ENCODE measurements at places on chromosomes 2 and 18.

DNA sequence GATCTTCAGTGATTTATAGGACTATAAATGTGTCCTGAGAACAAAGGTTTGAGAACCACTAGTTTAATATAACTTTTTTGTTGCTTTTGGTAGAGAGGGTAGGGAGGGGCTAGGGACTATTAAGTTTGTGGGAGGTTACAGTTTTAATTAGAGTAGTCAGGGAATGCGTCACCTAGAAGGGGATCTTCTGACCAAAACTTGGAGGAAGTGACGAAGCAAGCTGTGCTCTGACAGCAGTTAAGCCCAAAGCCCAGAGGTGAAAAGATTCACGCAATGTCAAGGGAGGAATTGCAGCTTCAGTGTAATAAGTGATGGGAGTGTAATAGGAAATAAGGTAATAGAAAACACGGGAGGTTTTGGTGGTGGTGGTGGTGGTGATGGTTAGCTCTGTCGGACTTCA lies 8.1 kb downstream of the TDRD15 start:
- no peak for DNase-seq

- DNase-seq, result no peak
Observed at GRCh38 chr2:9097239-9097638, 93.8 kb upstream of the MBOAT2 start.

DNA sequence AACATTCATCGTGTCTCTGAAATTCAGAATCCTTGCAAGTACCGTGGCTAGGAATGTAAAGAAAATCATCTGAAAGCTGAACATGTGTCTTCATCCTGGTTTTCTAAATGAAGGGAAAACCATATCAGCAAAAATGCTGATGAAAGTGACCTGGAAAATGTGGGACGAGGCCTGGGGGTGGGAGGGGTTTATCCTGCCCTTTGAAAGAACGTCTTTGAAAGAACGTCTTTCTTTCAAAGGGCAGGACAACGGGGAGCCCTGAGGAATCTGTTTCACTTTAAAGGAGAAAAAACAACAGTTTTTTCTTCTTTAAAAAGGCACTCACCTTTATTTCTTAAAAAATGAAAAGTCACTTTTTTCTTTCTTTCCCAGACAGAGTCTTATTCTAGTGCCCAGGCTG lies 185.2 kb downstream of the ALPK2 start:
- DNase-seq, result no peak

GRCh38 chr2:112474844-112475486 lies 7.0 kb upstream of the TTL start:
- DNase-seq, result no peak

GRCh38 chr2:210667711-210668110 lies 111.3 kb downstream of the CPS1 start:
- no peak for DNase-seq

DNA sequence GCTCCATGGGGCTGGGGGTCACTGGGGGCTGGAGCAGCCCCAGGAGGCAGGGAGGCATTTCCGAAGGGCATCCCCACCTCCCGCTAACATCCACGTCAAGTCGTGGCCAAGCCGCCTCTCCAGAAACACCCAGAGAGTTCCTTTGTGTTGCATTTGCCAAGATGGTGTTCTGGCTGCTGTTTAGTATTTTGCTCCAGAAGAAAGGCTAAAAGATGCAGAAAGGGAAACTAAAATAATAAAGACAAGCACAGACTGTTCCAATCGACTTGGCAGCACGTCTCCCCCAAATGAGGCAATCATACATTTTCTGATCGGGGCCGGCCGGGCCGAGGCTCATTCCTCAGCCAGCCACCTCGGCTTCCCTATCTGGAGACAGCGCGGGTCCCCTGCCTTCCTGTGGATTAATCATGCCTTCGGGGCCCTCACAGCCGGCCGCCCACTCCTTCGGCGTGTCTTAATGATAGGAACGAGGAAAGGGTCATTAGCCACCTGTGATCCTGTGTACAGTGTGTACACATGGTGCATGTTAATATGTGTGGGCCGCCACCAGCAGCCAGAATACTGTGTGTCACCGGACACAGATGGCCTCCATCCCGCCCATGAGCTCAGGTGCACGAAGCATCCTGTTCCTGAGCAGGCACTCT lies 169.2 kb downstream of the KLHL29 start:
- peak; percentile 96 for DNase-seq

GRCh38 chr2:67013821-67014220 lies 383.3 kb upstream of the ETAA1 start:
- DNase-seq, result no peak

DNA sequence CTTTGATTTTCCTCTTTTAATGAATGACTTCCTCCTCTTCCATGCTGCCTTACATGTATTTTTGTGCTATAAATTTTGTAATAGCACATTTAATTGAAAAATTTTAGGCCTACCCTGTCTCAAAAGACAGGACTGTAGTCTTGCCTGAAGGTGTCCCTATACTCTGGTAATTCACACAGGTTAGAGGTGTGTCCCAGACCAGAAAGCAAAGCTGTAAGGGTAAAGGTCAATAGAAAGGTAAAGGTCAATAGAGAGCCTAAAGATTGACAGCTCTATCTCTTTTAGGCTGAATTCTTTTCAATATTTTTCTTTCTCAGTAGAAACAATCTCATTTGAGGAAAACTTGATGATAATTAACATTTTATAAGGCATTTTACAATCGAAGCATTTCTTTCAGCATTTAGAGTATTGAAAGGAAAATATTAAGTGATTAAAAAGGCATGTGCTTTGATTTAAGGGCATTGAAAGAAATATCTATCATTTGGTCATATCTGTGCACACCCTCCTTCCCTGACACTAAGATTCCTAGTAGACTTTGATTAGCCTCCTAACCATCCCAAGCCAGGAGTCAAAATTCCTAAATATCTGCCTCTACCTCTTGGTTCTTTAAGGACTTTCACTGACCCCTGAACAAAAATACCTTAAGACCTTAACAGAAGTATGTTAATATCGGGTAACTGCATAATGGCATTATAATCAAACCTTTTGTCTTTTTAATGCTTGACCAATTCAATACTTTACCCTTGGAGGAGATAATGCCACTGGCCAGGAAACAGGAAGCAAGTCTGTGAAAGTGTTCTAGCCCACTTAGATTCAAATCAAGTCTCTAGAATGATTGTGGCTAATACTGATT lies 161.8 kb upstream of the DTNA start:
- DNase-seq, result no peak

GRCh38 chr2:42178335-42178734 lies 9.2 kb downstream of the EML4 start:
- DNase-seq, result no peak

GRCh38 chr18:48791636-48792105 lies 159.1 kb downstream of the SMAD7 start:
- no peak for DNase-seq

GRCh38 chr2:67839242-67839641 lies 223.6 kb downstream of the C1D start:
- DNase-seq, result peak; percentile 12

GRCh38 chr2:24926602-24927252 lies 6.7 kb upstream of the ADCY3 start:
- peak; percentile 54 for DNase-seq
